Stimulated activated CD4-positive, alpha-beta T cell treated with anti-CD3 and anti-CD28 coated beads, Interleukin-4, amount 100 ng/mL, for 1 hour (primary cell): ENCODE measurements at places on chromosomes 3 and 15.
A peak's percentile ranks its signal among the peaks of the same experiment; 100 is the strongest.

- DNase-seq, result no peak
Measured at GRCh38 chr3:138329984-138330293, 288 bp upstream of the NME9 start.

DNA sequence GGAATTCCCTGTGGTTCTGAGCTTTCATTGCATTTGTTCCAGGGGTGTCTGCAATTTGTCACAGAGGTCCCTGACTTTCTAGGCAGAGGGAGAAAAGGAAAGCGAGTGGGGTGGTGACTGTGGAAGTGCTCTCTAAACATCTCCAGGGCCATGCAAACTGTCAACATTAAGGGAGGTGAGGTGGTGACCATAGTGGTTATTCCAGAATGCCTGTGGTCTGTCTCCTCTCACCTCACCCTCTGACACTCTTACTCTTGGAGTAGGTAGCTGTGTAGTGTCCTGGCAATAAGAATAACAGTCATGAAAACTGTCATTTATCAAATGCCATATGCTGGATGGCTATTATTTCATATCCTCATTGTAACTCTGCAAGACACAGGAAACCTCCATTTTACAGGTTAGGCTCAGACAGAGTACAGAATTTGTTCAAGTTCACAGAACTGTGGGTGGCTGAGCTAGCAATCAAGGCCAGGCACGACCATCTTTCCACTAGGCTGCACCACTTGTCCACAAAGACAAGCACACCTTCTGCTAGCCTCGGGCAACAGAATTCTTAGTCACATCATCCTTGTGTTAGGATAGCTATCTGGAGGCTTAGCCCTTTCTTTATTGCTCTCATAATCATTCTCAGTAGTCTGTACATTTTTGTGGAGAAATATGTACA, 179.4 kb downstream of the CD47 start:
- no peak for DNase-seq

- no peak for DNase-seq
Measured at GRCh38 chr3:170179432-170179831, 2.1 kb downstream of the PHC3 start.

GRCh38 chr3:88152841-88153240, 3.1 kb downstream of the C3orf38 start:
- no peak for DNase-seq

DNA sequence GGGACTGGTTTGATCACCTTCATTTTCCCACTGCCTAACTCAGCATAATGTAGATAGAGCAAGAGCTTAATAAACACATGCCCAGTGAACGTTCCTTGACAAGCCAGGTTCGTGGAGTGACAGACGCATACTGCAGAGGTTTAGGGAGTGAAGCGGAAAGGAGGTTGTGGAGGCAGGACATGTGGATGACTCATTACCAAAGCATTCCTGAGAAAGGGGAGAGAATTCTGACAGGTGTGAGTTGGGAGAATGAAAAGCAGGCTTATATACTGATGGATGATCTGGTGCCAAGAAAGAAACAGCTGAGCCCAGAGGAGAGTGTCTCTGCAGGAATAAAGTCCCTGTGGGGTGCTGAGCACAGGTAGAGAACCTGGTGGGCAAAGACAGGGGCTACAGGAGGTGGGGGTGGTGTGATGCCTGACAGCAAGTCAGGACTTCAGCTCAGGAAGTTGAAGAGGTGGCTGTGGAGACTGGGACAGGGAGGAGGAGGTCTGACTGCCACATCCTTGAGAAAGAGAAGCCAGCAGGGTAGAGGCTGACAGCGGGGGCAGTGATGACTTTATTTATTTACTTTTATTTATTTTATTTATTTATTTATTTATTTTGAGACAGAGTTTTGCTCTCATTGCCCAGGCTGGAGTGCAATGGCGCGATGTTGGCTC, 2.4 kb upstream of the RPL29 start:
- DNase-seq, result no peak

DNA sequence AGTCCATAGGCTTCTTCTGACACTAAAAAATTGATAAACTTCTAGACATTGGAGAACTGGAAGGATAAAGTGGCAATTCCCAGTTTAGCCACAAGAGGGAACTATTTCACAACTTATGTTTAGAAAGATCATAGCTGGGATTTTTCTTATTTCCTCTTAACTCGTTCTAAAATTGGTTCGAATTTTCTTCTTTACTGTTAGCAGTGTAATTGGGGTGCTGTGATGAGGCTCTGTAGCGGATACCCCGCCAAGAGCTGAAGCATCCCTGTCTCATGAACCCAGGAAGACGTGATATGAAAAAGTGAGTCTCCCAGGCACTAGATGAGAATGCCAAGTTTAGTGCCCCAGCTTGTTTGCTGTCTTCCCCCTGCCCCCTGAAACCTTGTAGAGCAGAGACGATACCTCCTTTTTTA, 85.1 kb downstream of the PDCD6IP start:
- no peak for DNase-seq

GRCh38 chr3:195522254-195523023, 20.7 kb downstream of the PPP1R2 start:
- no peak for DNase-seq

DNA sequence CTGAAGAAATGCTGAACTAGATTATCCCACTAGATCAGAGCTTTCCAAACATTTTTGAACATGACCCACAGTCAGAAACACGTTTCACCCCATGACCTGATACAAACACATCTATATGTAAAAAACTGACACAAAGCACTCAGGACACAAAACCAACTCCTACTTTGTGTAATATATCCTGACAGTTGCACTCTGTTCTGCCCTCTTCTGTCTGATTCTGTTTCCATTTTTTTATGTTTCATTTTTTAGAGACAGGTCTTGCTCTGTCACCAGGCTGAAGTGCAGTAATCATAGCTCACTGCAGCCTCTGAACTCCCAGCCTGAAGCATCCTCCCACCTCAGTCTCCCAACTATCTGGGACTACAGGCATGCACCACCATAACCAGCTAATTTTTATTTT, 15.8 kb upstream of the RFTN1 start:
- no peak for DNase-seq

- no peak for DNase-seq
Measured at GRCh38 chr15:63422891-63423590, 41.4 kb upstream of the CA12 start.

GRCh38 chr15:75061272-75061671, 37.9 kb downstream of the PPCDC start:
- no peak for DNase-seq

- DNase-seq, result no peak
Measured at GRCh38 chr3:43998836-43999727, 242.6 kb upstream of the TOPAZ1 start.

- DNase-seq, result no peak
Measured at GRCh38 chr15:66138892-66139590, 114.5 kb downstream of the MEGF11 start.

DNA sequence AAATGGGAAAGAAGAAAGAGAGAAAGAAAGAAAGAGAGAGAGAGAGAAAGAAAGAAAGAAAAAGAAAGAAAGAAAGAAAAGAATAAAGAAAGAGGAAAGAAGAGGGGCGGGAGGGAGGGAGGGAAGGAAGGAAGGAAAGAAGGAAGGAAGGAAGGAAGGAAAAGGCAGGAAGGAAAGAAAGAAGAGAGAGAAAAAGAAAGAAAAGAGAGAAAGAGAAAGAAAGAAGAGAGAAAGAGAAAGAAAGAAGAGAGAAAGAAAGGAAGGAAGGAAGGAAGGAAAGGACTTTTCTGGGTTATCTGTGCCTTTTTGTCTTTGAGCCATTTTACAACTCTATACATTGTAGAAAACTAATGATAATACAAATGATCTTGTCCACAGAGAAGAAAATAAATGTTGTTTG, 136.6 kb upstream of the SMAD3 start:
- DNase-seq, result no peak

DNA sequence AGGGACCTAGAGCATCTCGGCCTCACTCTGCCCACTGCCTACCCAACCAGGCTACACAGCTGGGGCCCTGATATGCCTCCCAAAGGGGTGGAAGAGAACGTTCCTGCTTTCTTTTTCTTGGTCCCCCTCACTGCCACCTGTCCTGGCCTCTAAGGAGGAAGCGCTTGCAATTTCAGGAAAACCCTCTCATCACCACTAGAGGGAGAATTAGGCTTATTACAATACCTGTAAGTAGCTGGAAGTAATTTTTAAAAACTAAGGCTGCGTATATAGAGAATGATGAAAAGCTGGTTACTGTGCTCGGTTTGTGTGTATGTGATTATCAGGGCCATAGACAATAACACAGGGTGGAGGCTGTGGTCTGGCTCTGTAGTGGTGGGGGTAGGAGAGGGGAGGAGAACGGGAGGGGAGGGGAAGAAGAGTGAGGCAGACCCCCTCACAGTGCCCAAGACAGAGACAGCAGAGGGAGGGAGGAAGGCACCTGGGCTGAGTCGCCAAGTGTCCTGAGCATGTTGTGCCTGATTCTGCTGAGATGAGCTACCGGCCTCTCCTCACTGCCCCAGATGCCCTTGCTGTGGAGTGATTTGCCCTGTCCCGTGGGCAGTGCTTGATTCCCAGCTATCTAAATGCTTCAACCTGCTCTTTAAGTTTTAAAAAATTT, 3.3 kb downstream of the GABRG3 start:
- DNase-seq, result no peak

GRCh38 chr15:80015156-80015555, 44.2 kb upstream of the BCL2A1 start:
- DNase-seq, result no peak

- no peak for DNase-seq
Measured at GRCh38 chr3:51705276-51706020, 1.4 kb upstream of the GRM2 start.

DNA sequence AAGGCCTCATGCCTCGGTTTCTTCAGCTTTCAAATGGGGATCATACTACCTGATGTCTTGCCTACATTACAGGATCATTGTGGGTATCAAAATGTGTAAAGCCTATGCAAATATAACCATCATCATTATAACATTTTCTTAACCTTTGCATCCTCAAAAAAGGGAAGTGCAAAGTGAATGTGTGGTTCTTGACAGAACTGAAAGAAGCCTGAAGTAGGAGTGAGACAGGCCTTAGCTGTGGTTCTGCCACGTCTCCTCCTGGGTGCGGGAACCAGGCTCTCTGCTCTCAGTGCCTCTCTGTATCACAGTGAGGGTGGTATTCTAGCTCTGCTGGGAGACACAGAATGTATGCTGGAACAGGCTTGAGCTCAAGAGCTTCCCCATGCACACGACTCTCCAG, 316.9 kb upstream of the ICE2 start:
- peak; percentile 39 for DNase-seq

DNA sequence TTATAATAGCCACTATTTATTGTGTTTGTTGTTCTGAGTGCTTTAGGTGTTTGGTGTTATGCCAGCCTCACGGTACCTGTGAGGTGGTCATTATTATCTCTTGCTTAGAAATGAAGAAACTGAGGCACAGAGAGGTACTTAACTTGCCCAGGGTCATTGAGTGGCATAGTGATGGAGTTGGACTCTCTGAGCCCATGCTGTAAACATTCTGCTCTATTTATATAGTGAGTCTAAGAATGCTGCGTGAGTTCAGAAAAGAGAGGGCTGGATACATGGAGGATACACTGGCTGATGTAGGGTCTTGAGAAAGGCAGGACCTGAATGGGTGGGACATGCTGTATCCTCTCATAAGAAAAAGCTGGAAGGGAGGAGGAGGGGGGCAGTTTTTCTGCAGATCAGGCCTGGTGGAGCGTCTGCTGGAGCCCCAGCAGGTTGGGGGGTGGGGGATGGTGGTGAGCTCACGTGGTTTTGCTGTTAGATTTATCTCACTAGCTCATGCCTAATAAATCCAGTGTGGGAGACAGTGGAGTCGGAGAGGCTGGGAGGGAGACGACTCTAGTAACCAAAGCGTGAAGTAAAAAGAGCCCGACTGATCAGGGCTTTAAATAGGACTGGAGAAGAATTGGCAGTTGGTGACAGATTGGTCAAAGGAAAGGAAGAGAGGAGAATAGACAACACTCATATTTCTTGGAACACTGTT, 16.0 kb downstream of the MED12L start:
- no peak for DNase-seq

DNA sequence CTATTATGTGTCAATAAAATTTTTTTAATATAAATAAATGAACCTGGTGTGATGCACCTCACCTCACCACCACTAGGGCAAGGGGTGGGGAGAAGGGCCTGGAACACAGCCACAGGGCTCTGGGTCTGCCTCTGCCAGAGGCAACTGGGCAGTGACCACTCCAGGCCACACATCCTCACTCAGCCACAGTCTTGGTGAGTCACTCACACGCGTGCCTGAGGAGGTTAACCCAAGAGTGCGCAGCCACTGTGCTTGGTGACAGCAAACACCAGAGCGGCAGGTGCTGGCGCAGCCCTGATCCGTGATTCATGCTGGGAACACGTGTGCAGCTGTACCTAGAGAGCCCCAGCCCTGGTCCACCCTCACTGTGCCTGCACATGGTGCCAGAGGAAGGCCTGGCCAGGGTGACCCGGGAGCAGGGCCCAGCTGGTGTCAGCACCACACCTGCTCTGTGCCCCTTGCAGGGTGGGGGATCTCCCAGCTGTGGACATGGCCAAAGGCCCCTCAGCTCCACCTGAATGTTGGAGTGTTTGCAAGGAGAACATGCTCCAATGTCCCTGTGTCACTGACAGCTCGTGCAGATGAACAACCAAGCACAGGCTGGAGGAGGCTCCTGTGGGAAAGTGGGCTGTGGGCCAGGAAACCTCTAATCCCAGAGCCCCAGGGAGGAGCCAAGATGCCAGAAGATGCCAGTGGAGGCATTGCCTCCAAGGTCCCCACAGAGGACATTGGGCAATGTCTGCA, 2.1 kb downstream of the SLC41A3 start:
- DNase-seq, result no peak

DNA sequence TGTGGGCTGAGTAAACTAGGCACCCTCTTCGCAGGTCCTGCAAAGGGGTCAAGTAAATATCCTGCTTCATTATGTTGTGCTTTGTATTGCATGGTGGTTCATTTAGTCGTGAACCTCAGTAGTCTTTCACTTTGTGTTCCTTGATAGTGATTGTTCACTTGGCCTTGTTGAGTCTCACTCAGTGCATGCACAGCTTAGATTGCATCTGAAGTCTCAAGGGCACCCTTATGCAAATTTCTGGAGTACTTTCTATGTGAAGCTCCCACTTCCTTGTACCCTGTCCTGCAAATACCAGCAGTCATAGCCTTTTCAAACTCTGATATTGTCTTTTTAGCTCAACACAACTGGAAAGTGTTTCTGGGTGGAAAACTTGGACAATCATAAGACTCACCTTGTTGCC, 519.2 kb downstream of the NAALADL2 start:
- no peak for DNase-seq

GRCh38 chr15:69421498-69421897, 7.3 kb downstream of the KIF23 start:
- no peak for DNase-seq
